Posterior cingulate gyrus (tissue), 11 donors: ENCODE measurements at places on chromosomes 13 and 19.
A peak's percentile ranks its signal among the peaks of the same experiment; 100 is the strongest.

- no peak for DNase-seq
These were observed 27.3 kb downstream of the LHFPL6 start for GRCh38 chr13:39575641-39576238.

- no peak for DNase-seq
These were observed 240.4 kb downstream of the KCNRG start for GRCh38 chr13:50255639-50256038.

DNA sequence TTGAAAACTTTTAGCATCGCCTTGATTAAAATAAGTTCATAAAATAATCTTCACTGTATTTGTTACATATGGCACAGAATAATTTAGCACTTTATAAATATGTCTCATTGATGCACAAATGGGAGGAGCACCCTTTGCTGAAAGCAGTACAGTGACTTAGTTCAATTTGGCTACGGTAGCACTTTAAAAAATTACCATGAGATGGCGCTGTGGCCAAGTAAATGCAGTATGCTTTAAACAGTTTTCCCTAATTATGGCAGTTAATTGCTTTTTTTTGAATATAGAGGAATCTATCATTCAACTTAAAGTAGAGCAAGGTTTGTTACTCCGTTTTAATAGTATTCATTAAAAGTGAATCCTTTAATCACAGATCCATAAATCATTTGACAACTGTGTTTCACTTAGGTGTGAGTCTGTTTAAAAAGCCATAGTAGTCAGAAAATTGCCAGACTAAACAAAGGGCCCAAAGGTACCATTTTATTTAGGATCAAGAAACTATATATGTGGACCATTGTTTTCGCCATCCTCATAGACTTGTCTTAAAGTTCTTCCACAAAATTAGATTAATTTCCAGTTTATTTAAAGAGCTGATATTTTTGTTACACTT, 34.7 kb upstream of the ESD start:
- no peak for DNase-seq

- no peak for DNase-seq
These were observed 444.6 kb upstream of the SGCG start for GRCh38 chr13:22736084-22736767.

DNA sequence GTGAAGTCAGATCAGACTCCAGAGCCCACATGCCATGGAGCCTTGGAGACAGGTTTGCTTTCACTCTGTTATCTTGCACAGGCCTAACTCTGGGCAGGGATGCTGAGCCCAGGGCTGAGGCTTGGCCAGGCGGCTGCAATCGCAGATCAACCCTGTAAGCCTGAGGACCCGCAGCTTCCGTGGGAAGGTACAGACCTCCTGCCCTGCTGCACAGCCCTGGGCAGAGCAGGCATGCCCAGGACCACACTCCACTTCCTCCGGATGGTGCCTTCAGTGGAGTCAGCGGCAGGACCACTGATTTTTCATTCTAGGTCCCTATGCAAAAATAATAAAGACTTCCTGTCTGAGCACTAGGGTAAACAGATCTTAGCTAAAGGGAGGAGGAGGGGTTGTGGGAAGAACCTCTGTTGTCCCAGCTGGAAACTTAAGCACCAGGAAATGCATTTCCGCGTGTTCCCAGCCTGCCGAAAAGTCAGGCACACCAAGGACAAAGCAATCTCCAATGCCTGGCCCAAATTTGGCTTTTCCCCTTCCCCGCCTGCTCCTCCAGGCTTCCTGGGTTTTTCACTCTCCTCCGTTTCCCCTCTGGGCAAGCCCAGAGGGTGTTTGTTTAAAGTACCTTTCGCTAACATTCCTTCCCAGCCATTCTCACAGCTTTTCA, 87.3 kb downstream of the KCTD15 start:
- no peak for DNase-seq

DNA sequence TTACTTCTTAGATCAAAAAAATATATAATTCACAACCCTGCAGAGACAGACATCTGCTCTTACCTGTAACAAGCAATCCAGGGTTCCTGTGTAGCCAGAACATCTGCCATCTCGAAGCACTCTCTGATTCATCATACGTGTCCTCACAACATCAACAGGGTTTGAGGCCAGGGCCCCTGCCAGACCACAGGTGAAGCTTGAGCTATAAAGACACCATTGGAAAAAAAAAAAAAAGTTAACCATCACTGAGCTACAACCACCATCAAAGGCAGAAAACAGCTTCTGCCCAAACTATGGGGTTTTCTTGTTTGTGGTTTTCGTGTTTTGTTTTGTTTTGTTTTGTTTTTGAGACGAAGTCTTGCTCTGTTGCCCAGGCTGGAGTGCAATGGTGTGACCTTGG, 19.3 kb downstream of the SLC25A30 start:
- DNase-seq, result no peak

- DNase-seq, result peak; percentile 64
These were observed 156.2 kb downstream of the SIPA1L3 start for GRCh38 chr19:38062959-38063761.

- DNase-seq, result peak; percentile 89
These were observed 140.4 kb downstream of the TEX29 start for GRCh38 chr13:111460548-111461444.

- DNase-seq, result no peak
These were observed 1.2 kb downstream of the SF3A2 start for GRCh38 chr19:2237869-2238153.

GRCh38 chr19:2129486-2129885, 21.9 kb downstream of the AP3D1 start:
- DNase-seq, result no peak

DNA sequence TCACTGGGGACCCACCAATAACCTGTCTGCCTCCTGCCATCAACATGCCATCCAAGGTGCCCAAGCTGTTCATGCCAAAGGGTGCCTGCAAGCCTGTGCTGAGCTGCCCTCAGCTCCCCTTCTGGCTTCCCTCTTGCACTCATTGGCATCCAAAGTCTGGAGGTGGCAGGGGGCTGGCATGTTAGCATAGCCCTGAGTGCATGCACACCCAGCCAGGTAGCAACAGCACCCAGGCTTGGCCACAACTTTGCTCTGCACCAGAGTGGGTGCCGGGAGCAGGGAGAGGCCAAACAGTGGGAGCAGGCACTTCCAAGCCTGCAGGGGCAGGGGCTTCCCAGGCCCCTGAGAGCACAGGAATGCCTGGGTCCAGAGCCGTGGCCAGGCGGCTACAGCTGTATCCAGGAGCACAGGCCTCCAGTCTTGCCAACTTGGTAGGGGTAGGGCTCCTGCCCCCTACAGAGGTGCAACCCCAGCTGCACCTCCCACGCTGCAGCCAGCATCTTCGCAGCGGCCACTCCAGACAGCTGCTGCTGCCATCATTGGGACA, 26.1 kb upstream of the TBC1D4 start:
- no peak for DNase-seq

DNA sequence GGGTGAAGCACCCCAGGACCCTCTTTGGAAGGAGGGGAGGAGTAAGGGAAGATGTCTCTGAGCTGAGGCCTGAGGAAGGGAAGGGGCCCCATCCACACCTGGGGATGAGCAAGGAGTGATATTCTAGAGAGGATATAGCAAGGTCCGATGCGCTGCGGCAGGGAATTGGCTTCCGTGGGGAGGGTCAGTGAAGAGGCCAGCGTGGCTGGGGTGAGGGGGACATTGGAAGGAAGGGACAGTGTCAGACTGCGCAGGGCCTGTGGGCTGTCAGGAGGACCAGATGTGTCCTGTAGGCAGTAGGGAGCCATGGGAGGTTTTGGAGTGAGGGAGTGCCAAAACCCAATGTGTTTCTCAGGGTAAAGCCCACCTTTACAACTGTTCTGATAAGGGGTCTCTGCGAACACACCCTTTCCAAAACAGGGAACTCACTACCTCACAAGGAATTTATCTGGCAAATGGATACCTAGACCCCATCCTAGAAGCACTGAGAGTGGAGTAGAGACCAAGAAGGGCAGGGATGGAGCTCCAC, 3.7 kb downstream of the LMTK3 start:
- DNase-seq, result no peak

- DNase-seq, result no peak
These were observed 211.6 kb downstream of the SHISA2 start for GRCh38 chr13:25840261-25840660.

- DNase-seq, result no peak
These were observed 205.9 kb upstream of the MIR17HG start for GRCh38 chr13:91141543-91142061.

GRCh38 chr19:2016041-2016807, 710 bp upstream of the BTBD2 start:
- peak; percentile 53 for DNase-seq

DNA sequence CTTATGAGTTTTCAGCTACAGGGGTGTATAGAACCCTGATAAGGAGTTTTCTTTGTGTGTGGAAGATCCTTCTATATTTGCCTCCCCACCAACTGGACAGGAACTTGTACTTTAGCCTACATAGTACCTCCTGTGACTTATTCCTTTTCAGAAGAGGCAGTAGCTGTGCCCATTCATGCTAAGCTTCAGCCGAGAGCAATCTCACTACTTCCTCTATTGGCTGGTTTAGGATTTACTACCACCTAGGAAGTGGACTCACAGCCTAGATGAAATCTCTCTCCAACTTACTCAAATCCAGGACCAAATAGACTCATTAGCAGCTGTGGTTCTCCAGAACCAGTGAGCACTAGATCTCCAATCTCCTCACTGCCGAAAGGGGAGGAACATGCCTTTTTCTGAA, 2.3 kb upstream of the REX1BD start:
- no peak for DNase-seq

DNA sequence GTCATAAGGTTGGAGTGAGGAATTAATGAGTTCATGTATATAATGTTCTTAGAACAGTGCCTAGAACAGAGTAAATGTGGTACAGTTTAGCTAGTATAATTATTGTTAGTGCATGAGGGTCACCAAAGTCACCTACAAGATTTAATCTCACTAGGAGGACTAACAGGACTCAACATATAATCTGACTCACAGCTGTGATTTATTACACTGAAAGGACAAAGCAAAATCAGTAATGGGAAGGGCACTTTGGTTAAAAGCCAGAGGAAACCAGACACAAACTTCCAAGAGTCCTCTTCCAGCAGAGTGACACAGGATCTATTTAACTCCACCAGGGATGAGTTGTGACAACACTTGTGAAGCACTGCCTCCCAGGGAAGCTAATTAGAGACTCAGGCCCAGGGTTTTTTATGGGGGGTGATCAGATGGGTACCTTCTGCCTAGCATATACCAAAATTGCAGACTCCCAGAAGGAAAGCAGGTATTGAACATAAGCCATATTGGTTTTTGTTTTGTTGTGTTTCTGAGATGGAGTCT, 341.2 kb upstream of the DACH1 start:
- DNase-seq, result no peak

GRCh38 chr13:46738766-46739165, 58.2 kb downstream of the ESD start:
- DNase-seq, result no peak

- no peak for DNase-seq
These were observed 89.7 kb upstream of the MCF2L start for GRCh38 chr13:112879283-112879833.
